AG09309 (cell line): ENCODE measurements at places on chromosomes 6 and 20.
A peak's percentile ranks its signal among the peaks of the same experiment; 100 is the strongest.

- DNase-seq = no peak
These were observed 56.2 kb upstream of the ARID1B start for GRCh38 chr6:156720691-156721685.

- DNase-seq = no peak
These were observed 46.9 kb upstream of the TRIM26 start for GRCh38 chr6:30260036-30260504.

DNA sequence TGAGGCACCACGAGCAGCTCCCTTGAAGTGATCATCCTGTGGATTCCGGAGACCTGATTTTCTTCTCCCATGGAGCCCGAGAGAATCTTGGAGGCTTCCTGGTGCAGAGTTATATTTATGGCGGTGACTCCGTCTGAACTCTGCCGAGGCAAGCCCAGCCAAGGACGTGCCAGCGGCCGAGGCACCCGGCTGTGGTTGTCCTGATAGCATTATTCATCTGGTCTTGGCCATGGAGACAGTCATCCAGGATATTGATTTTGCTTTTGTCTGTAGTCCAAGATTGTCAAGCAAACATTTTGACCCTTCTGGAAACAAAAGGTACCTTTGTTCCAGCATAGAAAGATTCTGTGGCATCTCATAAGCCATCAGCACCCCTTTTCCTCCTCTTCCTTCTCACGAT, 163.3 kb downstream of the SCML4 start:
- no peak for DNase-seq

GRCh38 chr6:28988536-28989311, 16.4 kb downstream of the ZNF311 start:
- DNase-seq = no peak

- DNase-seq = no peak
These were observed 73.2 kb downstream of the TRERF1 start for GRCh38 chr6:42378536-42378935.

DNA sequence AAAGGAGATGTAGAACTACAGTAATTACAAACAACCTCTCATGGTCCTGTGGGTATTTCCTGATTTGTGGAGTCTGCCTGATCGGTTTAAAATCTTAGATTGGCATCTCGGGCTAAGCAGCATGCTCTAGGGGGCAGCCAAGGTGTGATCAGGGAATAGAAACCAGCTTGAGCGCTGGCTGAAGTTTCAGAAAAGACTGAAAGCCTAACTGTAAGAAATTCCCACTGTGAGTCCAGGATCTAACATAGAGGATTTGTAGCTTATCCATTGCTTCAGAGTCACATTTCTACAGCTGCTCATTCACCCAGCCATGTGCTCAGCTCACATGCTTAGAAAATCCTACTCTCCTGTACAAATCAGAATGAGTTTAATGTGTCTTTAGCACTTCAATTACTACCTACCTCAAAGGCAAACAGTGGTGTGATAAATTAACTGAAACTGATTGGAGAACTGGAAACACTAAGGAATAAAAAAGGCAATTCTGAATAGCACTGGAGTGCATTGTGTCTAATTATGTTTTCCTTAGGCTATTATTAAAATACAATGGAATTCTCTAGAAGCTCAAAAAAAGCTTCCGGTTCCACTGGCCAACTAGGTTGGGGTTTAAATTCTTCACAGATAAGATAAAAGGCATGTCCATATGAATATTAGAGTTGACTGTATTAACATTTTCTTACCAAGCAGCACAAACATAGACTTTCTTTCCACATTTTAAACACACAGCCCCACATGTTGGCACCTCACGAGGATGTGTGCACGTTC, 73.8 kb upstream of the MPC1 start:
- DNase-seq = no peak

DNA sequence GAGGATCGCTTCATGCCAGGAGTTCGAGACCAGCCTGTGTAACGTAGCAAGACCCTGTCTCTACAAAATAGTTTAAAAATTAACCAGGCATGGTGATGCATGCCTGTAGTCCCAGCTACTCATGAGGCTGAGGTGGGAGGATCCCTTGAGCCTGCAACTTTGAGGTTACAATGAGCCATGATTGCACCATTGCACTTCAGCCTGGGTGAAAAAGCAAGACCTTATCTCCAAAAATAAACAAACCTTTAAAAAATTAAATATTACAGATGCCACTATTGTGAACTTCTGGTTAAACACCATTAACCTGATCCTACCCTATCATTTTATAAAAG, 116.8 kb downstream of the ARHGAP18 start:
- no peak for DNase-seq

- no peak for DNase-seq
These were observed 61.5 kb upstream of the UNC93A start for GRCh38 chr6:167229586-167229985.

DNA sequence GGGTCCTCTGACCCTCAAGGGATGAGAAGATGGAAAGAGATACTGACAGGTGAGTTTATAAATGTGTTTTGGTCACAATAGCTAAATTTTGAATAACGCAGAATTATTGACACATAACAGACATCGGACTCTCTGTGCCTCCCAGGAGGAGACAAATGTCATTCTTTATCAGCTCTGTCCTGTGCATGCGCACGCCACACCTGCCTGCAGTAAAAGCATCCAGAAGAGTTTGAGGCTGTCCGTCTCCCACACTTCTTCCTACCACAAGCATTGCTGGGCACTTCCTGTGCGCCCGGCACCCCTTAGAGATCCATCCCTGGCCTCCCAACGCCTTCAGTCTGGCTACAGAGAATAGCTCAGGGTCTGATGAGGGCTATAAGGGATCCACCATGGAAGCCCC, 81.5 kb upstream of the CST7 start:
- no peak for DNase-seq

GRCh38 chr6:137432054-137432611, 62.1 kb downstream of the OLIG3 start:
- no peak for DNase-seq

DNA sequence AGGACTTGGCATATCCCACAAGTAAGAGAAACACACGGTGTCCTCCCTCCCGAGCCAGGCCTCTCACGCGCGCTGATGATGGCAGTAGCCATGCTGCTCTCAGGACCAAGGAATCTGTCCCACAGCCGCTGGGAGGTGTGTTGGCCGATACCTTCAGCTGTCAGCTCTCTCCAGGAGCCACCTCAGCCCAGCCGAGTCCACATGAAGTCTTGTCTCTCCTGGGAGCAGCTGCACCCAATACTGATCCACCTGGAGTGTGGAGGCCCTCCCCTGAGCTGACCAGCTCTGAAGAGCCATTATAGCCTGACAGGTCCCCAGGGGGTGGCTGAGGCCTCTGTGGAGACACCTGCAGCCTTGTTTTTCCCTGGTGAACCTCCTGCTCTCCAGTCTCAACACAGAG, 23.8 kb upstream of the NXT1 start:
- no peak for DNase-seq

DNA sequence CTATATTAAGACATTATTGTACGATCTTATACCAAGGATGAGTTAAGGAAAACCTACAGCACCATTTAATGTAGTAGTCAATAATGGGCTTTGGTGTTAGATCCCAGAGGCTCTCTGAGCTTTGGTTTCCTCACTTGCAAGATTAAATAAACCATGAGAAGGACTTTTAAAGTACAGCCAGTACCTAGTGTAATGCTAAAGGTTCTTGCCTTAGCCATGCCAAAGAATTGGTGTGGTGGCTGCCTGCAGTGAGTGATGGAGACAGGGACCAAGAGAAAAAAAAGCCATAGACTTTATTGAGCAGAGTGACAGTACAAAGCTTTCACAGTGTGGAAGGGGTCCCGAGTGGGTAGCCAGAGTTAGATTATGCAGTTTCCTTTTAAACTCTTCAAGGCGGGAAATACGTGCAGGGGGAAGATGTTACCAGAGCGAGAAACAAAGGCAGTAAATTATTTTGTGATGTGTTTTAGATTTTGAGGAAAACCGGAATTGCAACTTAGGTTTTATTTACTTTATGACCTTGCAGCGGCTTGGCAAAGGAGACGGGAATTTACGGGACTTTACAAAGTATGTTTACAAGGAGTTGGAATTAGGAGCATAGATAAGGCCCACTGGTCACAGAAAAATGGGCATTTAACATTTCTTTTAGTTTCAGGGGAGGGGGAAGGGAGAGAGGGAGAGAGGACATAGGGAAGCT, 100.4 kb downstream of the MYO6 start:
- no peak for DNase-seq

DNA sequence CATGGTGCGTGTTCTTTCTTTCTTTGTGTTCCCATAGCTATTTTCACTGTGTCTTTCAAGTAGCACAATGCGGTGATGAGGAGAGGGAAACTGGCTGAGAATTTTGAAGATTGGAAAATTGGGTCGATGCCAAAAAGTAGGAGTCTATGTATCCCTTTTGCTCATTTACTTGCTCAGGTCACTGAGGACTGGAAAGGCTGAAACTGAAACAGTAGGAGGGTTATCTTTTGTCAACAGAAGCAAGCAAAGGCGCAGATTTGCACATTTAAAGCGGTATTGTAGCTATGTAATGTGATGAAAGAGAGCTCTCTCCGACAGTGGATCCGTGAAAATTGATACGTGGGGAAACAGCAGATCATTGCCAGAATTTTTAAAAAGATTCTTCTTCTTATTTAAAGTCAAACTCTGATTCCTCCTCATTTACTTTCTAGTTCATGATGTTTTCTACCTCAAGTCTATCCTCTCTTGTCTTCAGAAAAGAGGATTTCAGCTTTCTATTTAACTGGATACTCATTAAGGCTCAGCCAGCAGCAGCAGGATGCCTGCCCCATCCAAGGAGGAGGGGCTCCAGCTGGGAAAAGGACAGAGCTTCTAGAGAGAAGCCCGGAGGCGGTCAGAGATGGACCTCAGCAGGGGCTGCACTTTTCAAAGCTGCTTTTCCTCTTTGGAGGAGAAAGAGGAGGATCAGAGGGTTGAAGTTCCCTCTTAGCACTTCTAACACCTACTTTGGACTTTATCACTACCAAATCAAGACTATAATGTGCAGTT, 15.9 kb upstream of the FYN start:
- no peak for DNase-seq

DNA sequence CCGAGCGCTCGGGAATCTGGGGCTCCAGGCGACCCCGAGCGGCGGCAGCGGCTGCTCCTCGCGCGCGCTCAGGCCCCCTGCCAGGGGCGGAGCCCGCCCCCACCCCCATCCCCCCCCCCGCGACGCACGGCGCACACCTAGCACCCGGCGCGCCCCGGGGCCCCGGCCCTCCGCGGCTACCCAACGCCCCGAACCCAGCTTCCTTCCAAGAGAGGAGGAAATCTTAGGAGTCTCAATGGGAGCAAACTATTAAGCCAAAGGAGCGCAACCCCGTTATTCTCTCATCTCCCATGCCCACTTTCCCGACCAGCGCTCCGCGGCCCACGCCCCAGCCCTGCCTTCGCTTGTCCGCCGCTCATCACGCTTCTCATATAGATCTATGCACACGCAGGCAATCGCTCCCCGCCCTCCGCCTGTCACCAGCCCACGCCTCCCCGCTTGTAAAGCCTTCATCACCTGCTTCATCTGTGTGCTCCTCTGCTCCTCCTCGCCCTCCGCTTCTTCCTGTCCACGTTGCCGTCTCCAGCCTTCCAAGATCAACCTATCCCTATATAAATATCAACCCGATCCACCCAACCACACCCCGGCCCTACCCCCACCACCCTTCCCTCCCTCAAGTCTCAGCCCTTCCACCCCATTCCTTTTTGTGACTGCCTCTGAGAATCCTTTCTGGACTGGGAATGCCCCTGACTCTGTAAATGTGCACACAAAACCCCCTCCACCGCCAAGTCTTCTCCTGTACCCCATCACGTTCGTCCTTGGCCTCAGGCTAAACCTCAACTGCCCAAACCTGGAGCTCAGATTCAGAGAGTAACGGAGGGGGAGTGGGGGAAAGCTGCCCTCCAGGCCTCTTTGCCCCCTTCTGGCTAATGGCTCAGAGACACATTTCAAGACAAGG, at the start of gene DLK2:
DLK2 (minus strand) TSS at position 18 of the 898 bp plus-strand sequence. CDS start 723 bp downstream, outside the sequence.
- DNase-seq = no peak

- DNase-seq = no peak
These were observed 244.1 kb upstream of the QKI start for GRCh38 chr6:163170294-163170883.

DNA sequence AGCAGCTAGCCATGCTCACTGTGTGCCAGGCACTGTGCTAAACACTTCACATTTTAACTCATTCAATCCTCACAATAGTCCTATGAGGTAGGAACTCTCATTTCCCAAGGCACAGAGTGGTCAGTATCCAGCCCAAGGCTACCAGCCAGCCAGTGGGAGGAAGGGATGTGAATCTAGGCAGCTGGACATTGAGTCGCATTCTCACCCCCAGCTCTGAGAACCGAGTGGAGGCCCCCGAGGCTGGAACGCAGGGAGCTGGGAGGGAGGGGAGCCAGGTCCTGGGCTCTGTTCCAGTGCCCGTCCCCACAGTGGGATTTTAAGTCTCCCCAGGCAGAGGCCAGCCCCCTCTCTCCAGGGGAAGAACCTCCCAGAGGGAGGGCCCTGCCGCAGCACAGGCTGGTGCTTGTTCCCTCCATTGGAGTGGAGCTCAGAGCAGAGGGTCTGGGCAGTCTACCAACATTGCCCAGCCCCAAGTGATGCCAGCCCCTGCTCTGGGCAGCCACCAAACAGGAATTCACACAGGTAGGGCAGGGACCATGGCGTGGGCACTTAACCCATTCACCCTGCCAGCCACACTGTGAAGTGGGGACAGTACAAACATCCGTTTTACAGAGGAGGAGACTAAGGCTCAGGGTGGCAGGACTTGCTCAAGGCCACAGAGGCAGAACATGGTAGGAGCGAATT, 131.3 kb downstream of the CEBPB start:
- DNase-seq = no peak

GRCh38 chr20:54140067-54140466, 33.7 kb downstream of the CYP24A1 start:
- DNase-seq = no peak

GRCh38 chr6:10073341-10073740, 341.5 kb downstream of the TFAP2A start:
- peak; percentile 2 for DNase-seq

DNA sequence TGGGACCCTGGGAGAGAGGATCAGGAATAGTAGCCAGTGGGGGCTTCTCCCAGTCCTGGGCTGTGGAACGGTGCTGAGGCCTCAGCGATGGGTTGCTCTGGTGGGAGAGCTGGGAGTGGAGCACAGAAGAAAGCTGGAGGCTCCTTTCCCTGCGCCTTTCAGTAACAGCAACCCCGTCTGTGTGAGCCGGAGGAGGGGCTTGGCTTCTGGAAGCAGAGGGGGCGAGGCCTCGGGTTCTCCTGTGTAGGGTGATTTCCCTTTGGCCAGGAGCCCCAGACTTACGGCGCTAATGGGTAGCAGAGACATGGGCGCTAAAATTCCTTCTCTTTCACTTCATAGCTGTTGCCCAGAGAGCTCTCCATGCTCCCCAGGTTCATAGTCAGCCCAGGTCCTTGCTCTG, 55.0 kb downstream of the DAAM2 start:
- DNase-seq = no peak
